B cell (primary cell): ENCODE measurements at places on chromosomes 1 and 21.

- no peak for DNase-seq
Observed at GRCh38 chr1:210291786-210292230, 36.9 kb upstream of the HHAT start.

GRCh38 chr21:45923146-45923545 lies 58.4 kb upstream of the COL6A1 start:
- DNase-seq = peak; percentile 58

GRCh38 chr1:235818632-235819136 lies 48.0 kb downstream of the LYST start:
- DNase-seq = no peak

- no peak for DNase-seq
Observed at GRCh38 chr1:162068301-162068700, 1.2 kb upstream of the NOS1AP start.
